ENCODE measurements at places on chromosomes 5 and 9. TPM values are rescaled to one million over a fixed set of nuclear protein-coding genes. Genes with fewer than 3 reads are reported as not detected.
A peak's percentile ranks its signal among the peaks of the same experiment; 100 is the strongest.

- no peaks in the 10 kb centered on the region for H3K27me3 ChIP-seq
- H3K27ac ChIP-seq: no peak overlapping the region
- H3K36me3 ChIP-seq: no peaks in the 10 kb centered on the region
- no peak overlapping the region for H3K4me3 ChIP-seq
- DNase-seq: no peak
Measured at GRCh38 chr9:70880535-70880934, 240.9 kb downstream of the TRPM3 start.

GRCh38 chr9:79489261-79490000 is 82.3 kb upstream of the TLE4 start:
- no peaks in the 10 kb centered on the region for H3K4me1 ChIP-seq
- peak; percentile 7 for DNase-seq
- no peak overlapping the region for H3K27ac ChIP-seq
- H3K4me3 ChIP-seq: no peak overlapping the region
- no peaks in the 10 kb centered on the region for H3K27me3 ChIP-seq

CARTPT gene
- total RNA-seq: not detected

LIFR gene
- 25.2 TPM for total RNA-seq

GRCh38 chr5:132486318-132487094 is 4.1 kb downstream of the IRF1 start:
- no peak overlapping the region for H3K4me3 ChIP-seq
- H3K36me3 ChIP-seq: no peaks in the 10 kb centered on the region
- H3K27ac ChIP-seq: no peak overlapping the region
- H3K27me3 ChIP-seq: peaks cover 13% of the 10 kb centered on the region
- peaks cover 5% of the 10 kb centered on the region for H3K4me1 ChIP-seq
- DNase-seq: no peak

DNA sequence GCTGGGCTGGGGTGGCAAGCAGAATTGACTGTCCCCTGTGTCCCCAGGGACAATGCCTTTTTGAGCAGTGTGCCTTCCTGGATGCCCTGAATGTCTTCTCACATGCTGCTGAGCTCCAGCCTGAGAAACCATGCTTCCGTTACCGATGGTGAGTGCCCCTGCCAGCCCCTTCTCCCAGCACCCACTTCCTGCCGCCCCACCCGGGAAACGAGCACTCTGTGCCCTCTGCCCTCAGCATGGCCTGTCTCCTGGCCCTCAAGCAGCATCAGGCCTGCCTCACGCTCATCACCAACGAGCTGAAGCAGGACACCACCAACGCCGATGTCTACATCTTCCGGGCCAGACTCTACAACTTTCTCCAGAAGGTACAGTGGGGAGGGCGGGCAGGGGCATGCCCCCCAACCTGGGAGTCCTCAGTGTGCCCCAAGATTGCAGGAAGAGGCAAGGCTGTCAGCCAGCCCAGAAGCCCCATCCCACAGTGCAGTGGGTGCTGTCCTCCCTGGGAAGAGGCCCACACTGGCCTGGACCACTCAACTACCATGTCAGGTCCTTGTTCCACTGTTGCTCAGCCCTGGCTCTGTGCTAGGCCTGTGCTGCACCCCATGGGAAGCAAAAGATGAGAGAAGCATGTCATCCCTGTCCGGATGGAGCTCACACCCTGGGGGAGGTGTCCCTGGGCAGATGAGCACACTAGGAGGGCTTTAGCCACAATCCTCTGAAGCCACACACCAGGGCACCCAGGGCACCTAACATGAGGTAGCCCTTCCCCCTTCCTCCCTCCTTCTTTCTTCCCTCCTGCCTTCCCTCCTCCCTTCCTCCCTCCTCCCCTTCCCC is 4.4 kb downstream of the TTC16 start:
- DNase-seq: no peak
- peaks cover 10% of the 10 kb centered on the region for H3K4me1 ChIP-seq
- no peak overlapping the region for H3K4me3 ChIP-seq
- no peaks in the 10 kb centered on the region for H3K27me3 ChIP-seq

GRCh38 chr5:66494437-66494836 is 101.8 kb upstream of the MAST4 start:
- no peak overlapping the region for H3K27ac ChIP-seq
- DNase-seq: peak; percentile 79
- no peaks in the 10 kb centered on the region for H3K27me3 ChIP-seq
